GM12891 (cell line): ENCODE measurements at places on chromosomes 1 and 21.

DNA sequence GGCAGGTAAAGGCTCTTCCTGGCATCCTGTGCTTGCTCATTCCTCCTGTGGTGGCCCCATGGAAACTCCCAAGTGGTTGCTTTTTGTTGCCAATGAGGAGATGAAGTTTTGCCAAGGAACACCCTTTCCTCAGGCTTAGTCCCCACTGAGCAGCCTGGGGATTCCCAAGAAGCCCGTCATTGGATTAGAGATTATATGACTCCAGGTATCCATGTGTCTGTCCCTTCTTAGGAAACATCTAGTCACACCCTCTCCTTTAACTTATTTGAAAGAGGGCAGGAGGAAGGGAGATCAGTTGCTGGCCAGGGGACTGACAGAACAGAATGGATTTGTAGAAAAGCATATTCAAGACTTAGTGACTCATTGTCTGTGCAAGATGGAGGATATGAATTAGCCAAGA is 3.8 kb upstream of the LCE3A start:
- DNase-seq, result no peak

GRCh38 chr1:5744911-5745799 is 247.1 kb downstream of the NPHP4 start:
- DNase-seq, result no peak

DNA sequence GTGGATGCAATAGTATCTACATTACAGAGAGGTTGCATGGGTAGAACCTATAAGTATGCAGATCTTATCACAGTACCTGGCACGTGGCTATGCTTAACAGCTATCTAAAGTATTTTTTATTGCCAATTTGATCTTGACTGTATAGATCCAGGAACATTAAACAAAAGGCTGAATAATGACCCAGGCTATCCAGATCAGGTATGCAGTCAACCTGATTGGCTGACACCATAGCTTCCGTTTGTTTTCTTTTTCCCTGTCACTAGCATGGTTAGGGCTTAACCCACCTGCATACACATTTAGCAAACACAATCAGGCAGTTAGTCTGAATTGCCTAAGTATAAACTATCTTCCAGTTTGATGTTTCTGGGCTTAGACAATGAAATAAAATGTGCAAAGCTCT is 264.9 kb upstream of the PLXNA2 start:
- DNase-seq, result no peak

DNA sequence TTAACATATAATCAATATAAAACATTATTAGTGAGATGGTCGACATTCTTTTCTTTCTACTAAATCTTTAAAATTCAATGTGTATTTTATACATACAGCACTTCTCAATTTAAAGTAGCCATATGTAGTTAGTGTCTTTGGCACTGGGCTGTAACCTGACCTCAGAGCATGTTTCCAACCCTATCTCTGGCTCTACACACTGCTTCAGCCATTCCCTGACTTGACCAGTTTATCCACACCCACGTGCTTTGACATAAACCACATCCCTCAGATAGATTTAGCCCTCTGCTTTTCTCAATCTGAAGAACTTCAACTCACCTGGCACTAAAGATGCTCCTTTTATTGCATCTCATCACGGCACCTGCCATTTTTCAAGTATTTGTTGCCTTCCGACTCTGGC is 58.3 kb downstream of the RGS2 start:
- DNase-seq, result no peak

DNA sequence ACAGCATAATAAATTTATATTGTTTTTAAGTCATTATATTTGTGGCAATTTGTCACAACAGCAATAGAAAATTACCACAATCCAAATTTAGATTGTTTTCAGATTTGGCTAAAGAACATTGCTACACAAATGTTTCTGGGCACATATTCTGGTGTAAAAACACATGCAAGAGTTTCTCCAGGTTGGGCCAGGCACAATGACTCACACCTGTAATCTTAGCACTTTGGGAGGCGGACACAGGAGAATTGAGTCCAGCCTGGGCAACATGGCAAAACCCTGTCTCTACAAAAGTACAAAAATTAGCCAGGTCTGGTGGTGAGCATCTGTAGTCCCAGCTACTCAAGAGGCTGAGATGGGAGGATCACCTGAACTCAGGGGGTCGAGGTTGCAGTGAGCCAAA is 8.4 kb downstream of the ERO1B start:
- no peak for DNase-seq

GRCh38 chr1:203860396-203861025 is 888 bp upstream of the SNRPE start:
- DNase-seq, result no peak

GRCh38 chr1:190578017-190578416 is 100.4 kb upstream of the BRINP3 start:
- DNase-seq, result no peak

DNA sequence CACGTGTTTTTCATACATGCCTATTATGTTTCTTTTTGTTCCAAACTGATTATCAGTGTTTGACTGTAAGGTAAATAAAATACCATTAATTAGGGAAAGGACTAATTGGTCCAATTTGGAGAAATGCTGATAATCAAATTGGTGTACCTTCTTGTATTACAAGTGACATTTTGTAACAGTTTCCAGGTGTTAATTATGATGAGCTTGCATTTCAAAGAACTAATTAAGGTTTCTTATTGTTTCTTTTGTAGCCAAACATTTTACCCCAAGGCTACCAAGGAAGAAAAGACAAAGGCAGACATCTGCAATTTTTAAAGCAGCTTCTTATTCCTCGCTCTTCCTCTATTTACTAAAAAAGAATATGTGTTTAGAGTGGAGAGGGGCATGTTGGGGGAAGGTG is 88.7 kb upstream of the GRIK1 start:
- DNase-seq, result no peak

DNA sequence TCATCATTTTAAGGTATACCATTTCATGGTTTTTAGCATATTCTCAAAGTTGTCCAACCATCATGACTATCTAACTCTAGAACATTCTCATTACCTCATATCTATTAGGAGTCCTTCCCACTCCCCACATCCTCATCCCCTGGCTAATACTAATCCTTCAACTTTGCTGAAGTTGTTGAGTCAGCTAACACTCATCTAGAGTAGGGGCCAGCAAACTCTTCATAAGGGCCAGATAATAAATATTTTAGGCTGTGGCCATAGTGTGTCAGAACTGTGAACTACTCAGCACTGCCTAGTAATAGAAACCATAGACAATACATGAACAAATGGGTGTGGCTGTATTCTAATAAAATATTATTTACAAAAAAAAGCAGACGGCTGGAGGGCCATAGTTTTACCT is 43.0 kb downstream of the TOR3A start:
- DNase-seq, result no peak
